ENCODE measurements at places on chromosomes 6 and 20.

DNA sequence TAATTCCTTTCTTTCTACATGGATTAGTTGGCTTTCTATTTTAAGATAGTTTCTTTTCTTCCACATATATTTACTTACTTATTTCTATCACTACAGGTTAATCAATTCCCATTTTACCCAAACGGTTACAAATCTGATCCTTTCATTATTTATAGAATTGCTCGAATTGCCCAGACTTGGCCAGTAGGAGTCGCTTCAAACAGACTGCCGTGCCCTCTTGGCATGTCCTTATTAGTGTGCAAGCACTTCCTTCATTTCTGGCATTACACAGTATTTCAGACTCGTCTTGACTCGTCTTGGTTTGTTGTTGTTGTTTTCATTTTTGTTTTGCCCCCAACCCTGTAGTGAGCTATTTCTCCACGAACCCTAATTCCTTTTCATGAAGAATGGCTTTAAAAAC, 74.6 kb downstream of the SAMD3 start:
- DNase-seq: no peak

DNA sequence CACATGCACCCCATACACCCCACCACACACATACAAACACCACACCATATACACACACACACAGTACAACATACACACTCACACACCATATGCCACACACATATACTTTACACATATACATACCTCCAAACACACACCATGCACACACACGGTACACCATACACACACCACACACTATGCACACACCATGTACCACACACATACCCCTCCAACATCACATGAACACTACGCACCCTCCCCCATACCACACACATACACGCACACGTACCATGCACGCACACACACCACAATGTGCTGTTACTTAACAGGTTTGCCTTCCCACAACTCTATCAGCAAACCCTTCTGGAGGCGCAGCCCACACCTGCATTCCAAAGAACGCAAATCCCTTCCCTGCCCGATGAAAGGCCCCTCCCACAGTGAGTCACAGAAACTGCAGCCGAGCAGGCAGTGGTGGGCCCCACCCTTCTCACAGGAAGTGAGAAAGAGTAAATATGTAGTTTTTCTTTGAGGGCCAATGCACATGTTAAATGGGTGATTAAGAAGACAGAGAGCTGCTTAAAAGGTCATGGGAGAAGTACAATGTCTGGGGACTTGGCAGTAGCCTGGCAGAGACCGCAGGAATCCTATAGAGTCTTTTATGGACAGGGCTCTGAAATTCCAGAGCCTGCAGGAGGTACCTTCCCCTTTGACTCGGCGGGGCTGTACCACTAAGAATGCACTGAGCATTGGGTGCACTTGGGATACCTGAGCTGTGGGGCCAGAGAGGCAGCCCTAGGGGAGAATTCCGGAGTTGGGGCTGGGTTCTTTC, 34.1 kb upstream of the EZR start:
- peak; percentile 85 for DNase-seq

- DNase-seq: no peak
Observed at GRCh38 chr6:20583444-20583800, 49.2 kb downstream of the CDKAL1 start.

- no peak for DNase-seq
Observed at GRCh38 chr6:157790548-157791160, 32.4 kb upstream of the SNX9 start.

- DNase-seq: no peak
Observed at GRCh38 chr6:51120016-51120415, 301.3 kb downstream of the TFAP2B start.

DNA sequence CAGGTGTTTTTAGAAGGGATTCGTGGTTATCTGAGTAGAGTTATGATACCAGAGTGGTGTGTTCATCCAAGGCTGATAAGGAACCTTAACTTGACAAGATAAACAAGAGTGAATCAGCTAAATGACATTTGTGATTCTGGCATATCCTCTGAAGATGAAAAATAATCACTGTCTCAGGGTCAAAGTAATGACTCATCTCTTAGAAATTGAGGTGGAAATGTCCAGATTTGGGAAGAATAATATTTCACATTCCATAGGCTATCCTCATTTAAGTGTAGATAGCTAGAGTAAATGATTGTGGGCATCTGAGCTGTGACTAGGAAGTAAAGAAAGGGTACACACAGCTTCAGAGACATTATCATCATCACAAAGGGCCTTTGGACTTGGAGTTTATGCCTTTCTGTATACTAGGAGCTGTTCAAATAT, 255.7 kb downstream of the GJA1 start:
- DNase-seq: no peak

DNA sequence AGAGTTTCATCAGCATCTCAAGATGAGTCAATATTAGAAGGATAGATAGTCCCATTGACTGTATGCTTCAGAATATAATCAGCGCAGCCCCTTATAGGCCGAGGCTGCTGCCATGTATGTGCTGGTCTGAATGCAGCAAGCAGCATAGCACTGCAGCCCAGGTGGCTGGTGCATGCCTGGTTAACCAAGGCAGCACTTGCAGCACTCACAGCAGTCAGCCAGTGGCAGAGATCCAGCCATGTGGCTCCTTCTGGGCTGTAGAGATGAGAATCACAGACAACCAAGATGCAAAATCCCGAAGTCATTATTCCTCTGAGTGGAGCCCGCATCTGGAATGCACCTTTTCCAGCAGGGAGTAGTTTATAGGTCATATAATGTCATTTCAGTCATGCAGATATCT, 251.9 kb downstream of the UST start:
- no peak for DNase-seq

DNA sequence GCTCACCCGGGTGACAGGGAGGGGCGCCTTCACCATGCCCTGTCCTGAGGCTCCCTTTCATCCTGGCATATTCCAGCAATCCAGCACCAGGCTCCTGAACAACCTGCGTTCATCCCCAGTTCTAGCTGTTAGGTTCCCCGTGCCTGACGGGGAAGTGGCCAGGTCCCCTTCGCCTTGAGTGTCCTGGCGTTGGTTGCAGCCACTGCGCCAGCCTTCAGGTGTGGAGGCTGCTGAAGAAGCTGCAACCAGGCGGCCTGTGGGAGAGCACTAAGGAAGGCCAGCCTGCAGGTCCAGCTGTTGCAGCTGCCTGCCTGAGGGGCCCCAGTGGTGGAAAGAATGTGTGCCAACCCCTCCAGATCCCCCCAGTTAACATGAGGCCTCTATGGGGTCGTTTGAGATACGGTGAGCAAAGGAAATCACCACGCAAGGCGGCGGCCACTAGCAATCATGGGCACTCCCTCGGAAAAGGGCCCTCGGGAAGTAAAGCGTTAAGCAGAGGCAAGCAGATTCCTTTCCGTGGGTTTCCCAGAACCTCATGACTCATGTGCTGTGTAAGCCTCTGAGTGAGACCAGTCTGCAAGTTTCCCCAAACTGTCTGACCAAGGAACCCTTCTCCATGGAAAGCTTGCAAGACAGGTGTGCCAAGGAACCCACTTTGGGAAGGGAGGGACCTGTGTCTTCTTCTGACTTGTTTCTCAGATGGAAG, 320.8 kb downstream of the TAF4 start:
- no peak for DNase-seq

DNA sequence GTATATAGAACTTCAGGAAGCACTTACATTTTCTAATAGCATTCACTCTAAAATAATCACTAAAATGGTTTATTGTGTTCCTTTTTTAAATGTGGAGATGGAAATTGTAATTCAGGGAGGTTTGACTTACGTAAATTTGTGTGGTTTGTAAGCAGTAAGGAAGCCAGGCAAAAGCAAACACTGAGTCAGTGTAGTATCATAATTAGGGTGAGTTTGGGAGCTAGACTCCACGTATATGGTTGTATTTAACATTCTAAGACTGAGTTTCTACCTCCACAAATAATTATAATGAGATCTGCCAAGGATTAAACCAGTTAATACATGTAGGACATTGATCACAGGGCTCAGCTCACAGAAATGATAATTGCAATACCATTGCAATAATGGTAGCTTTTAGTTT, 425.5 kb downstream of the CBLN4 start:
- no peak for DNase-seq

DNA sequence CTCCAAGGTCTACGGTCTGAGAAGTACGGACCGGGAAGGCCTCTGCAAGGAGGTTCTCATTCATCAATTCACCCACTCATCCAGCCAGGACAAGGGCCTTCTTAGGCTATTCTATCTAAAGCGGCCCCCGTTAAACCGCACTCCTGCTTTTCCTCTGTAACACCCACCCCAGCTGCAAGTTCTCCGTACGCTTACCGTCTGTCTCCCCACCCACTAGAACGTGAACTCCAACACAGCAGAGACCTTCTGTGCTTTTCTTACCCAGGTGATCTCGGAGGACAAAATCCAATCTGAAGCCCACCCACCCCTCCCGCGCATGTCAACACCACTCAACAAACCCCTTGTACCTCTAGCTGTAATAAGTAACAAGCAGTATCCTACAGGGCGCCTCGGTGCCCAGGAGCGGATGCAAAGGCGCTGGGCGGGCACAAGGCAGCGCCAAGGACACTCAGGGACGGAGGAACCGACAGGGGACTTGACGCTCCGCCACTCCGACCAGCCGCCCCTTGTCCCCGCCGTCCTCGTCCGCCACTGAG, 351 bp downstream of the AURKA start:
- no peak for DNase-seq

- DNase-seq: no peak
Observed at GRCh38 chr20:44752099-44752931, 6.7 kb downstream of the KCNK15 start.

DNA sequence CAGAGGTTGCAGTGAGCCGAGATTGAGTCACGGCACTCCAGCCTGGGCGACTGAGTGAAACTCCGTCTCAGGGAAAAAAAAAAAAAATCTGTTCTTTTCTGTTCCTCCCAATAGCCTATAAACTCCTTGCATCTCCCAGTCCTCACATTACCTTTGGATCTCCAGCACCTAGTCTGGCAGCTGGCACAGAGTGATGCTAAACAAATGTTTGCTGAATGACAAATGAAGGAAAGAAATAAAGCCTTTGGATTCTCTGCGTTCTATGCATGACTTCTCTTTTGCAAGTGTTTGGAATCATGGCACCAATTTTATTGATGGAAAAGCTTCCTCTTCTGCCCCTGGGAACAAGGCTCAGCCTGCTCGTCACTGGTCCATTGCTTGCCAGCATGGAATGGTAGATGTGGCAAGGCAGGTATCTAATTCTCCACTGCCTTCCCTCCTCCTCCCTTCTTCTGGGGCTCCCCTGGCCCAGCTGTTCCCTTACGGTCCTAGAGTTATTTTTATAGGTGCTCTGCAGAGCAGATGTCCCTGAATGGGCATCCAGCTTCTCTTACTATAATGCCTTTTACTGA, 53.6 kb upstream of the FYN start:
- no peak for DNase-seq

DNA sequence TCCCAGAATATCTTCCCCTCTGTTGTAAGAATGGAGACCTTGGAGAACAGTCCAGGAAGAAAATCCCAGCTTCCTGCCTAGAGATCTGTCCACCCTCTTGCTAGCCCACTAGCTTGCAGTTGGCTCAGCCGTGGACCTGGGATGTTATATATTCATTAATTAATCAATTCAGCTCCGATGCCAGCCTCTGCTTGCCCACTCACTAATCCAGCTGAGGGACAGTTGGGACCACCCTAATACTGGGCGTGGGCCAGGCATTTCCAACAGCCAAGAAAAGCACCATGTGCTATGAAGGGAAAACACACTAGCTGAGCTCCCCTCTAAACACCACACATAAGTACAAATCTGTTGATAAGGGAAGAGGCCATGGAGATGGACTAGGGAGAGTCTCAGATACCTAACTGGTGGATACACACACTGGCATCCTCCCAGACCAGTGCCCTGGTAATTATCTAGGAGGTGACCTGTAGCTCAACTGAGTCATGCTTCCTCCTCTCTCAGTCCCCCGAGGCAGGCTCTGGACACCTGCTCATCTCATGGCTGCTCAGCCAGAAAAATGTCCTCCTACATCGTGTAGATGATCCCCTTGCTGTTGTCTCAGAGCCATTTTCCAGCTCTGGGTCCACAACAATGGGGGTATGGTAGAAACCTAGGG, 78.9 kb downstream of the ANKRD60 start:
- no peak for DNase-seq

- DNase-seq: no peak
Observed at GRCh38 chr6:97850458-97851212, 567.6 kb upstream of the MMS22L start.

- no peak for DNase-seq
Observed at GRCh38 chr6:57017069-57017468, 29.4 kb upstream of the KIAA1586 start.

DNA sequence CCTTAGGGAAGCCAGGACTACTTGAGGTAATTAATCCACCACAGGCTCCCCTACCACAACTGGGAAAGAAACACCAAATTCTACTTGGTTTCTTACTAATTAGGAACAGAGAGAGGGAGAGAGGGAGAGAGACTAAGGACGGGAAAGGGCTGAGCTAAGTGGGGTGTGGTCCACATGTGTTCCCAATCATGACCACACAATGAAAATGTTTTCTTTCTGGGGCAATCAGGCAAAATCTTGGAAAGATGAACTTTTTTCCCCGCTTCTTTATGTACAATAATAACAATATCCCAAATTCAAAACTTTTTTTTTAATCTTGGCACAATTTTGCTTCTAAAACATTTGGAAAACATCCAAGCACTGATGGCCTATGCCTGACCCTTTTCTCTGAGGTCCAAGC, 734.4 kb downstream of the MAFB start:
- no peak for DNase-seq

GRCh38 chr6:44226368-44227147, 3.2 kb downstream of the SLC29A1 start:
- no peak for DNase-seq

DNA sequence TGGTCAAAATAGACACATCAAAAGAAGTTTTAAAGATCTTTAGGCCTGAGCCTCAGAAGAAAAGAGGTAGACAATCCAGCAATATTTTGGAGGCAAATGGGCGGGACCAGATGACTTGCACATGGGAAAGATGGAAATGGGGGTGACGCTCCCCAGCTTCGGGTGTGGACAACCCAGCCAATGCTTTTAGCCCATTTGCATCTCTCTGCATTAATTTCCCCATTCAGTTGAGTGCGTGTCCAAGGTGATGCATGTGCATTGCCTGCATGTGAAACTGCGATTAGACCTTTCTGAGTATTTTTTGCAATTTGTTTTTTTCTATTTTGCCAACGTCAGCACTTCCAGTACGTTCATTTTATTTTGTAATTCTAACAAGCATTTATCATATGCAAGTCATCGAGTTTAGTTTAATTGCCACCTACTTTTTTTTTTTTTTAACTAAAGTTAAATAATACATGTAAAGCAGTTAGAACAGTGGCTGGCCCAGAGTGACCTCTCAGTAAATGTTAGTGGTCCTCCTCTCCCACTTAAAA, 24.2 kb downstream of the PDRG1 start:
- no peak for DNase-seq
